ENCODE measurements at places on chromosomes 11 and 22.

DNA sequence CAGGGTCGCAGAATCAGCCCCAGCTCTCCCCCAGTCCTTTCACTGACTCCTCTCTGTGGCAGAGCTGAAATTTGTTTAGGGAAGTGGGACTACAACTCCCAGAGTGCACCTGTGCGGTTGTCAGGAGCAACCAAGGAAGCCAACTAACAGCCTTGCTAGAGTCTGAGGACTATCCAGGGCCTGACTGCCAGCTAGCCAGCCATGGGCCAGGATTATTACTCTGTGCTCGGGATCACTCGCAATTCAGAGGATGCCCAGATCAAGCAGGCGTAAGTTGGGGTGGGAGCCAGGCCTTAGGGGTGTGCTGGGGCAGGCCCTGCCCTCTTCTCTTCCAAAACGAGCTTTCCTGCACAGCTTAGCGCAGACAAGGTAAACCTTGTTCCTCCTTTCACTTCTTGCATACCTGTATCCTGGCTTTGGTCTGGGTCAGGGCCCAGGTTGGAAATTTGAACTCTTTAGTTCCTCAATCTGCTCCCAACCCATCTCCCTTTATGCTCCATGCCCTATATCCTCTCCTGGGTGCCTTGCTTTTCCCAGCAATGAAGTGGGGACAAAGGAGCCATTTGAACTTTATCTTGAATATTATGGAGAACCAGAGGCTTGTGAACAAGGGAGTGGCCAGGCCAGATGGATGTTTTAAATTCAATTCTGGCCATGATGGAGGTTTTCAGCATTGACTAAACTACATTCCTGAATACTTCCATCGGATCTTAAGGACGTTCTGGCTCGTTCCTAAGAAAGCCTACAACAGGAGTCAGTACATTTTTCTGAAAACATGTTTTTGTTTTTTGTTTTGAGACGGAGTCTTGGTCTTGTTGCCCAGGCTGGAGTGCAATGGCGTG lies at the start of gene DNAJB13:
DNAJB13 (plus strand) TSS at position 158 of the 842 bp plus-strand sequence; CDS start at position 202, 44 bp downstream.
- no peak for DNase-seq

GRCh38 chr11:69490516-69490915 lies 9.1 kb downstream of the LINC01488 start:
- no peak for DNase-seq

DNA sequence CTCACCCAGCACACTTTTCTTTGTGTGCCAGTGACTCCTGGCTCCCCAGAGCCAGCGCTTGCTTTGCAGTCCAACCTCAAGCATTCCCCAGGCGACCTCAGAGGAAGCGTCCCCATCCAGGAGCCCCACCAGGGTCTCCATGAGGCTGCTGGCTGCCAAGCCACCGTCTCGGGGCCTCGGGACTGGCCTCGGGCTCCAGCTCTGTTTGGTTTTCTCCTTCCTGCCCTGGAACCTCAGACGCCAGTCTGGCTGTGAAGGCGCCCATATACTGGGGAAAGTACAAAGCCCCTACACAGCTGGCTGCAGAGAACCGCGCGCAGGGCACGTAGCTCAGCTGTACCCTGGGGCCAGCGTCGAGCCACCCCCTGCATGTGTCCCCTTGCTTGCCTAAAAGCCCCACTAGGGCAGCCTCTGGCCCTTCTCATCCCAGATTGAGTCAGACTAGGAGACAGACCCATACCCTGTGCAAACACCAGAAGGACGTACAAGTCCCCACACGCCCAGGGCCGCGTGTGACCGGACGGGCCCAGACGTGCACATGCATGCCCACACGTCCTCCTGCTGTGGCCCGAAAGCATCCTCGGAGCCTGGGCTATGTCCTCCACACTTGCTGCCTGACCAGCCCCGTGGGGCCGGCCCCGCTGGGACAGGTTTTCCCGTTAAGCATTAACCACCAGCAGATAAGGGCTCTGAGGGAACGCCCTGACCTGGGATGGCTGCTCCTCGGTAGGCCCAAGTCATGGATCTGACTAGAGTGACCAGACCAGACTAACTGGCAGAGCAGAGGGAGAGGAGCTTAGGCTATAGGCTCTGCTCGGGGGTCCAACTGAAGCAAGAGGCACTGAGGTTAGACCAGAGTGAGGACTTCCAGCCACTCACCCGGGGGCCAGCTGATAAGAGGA lies 4.2 kb upstream of the SYT8 start:
- no peak for DNase-seq

GRCh38 chr22:19865141-19865829 lies 10.6 kb upstream of the GNB1L start:
- no peak for DNase-seq

DNA sequence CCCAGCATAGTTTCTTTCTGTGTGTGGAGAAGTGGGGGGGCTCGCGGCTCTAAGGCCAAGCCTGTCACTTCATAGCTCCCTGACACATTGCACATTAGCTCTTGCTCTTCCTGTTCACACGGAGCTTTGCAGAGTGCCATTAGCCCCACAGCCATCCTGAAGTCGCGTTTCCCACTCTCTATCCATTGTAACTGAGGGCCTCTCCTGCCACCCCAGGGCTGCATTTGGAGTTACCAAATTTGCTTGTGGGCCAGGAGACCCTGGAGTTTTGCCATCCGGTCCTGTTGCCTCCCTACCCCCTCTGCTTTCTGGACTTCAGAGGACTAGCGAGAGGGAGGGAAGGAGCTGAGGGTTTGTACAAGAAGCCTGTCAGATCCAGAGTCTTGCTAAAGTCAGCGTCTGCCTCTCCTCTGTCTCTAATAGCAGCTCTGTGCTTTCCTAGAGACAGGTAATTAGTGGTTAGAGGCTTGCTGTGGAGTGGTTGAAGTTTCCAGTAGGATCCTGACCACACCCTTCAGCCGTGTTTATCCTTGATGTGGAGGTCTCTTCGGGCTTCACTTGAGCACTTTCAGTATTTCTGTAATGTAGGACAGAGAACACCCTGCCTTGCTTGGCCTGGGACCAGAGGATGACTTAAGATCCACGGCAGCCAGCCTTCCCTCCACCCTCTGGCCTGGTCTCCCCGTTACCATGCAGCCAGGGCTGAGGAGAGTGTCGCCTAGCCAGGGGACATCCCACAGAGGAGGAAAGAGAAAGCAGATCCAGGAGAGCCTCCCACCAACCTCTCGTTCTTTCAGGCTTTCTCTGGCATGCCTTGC lies 14.1 kb downstream of the DCPS start:
- DNase-seq: no peak

DNA sequence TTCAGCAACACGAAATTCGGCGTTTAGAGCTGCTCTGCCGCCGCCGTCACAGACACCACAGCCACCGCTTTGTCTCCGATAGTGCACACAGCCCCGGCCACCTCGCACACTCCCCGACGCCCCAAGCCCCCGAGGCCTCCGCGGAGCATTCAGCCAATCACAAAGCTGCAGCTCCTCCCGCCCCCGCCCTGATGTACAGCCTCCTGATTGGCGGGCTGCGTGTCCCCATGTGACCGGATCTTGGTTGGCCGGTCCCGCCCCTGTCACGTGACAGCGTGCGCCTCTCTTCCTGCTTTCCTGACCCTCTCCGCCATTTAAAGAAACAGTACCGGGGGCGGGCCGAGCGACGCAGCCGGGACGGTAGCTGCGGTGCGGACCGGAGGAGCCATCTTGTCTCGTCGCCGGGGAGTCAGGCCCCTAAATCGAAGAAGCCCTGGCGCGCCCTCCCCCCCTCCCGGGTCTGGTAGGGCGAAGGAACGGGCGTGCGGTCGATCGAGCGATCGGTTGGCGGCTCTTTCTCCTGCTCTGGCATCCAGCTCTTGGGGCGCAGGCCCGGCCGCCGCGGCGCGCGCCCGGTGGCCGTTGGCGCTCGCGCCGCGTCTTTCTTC lies at the start of gene TUG1:
TUG1 (plus strand) TSS at position 342 of the 608 bp plus-strand sequence.
- peak; percentile 95 for DNase-seq

DNA sequence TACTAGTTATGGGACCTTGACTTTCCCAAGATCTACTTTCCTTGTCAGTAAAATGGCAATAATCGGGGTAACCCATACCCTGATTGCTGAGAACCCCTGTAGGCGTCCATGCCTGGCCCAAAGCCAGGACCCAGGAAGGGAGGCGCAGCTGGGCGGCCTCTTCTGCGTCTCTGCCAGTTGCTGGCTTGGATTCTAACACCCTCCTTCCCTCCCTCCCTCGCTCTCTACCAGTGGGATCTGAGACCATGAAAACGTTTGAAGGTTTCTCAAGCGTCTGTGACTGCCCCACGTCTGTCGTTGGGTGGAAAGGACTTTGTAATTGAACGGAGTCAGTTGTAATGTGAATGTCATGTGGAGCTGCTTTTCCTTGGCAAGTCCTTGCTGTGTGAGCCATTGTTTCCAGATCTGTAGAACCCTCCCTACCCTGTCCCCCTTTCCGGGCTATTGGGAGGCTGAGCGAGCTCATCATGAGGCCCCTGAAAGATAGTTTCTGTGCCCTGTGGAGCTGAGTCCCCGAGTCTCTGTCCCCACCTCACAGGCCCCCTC lies 47.8 kb downstream of the PARVB start:
- no peak for DNase-seq

DNA sequence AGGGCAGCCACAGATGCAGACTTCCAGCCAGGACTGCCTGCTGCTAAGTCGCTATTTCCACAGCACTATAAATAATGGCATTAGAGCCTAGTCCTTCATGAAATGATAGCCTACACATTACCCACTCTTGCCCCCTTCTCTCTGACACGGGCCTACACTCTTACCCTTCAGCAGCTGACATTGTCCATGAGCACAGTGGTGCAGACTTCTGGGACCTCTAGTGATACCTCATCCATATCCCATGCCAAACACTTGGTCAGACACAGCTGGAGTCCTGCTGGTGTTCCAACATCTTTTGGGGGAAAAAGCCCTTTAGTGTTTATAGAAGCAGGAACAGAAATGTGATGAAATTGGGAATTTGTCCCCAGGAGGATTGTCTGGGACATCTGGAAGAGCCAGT lies 43.4 kb upstream of the RAB1B start:
- no peak for DNase-seq

DNA sequence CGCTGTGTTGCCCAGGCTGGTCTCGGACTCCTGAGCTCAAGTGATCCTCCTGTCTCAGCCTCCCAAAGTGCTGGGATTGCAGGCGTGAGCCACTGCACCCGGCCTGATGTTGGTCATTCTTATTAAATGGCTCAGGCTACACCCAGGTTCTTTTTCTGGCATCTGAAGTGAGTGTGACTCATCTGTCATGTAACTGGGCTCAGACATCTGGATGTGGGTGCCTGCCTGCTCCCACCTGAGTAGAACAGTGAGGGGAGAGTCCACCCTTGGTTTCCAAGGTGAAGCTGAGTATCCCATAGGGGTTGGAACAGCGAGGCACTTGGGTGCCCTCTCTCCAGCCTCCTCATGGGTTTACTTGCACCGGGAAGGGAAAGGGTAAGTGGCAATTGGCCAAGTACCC lies 36.7 kb upstream of the EIF3D start:
- no peak for DNase-seq

GRCh38 chr11:92308366-92308765 lies 83.7 kb downstream of the FAT3 start:
- DNase-seq: no peak

DNA sequence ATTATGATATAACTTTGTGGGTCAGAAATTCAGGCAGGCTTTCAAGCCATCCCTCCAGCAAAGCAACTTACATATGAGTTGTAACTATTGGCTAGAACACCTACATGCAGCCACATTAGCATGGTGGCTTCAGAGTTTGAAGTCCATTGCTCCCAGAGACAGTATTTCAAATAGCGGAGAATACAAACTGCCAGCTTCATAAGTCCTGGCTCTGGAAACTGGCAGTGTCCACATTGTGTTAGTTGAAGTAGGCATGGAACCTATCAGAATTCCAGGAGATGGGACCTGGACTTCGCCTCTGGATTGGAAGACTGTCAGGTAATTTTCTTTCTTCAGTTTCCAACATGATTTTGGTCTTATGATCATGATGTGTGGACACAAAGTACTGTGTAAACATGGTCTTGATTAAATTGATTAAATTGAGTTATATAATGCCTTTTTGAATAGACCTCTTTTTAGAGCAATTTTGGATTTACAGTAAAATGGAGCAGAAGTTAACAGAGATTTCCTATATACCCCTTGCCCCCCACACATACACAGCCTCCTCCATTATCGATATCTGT lies 209.9 kb upstream of the NAV2 start:
- no peak for DNase-seq

- no peak for DNase-seq
Observed at GRCh38 chr11:72808331-72808798, 5.8 kb upstream of the ATG16L2 start.

GRCh38 chr11:120643284-120643683 lies 131.7 kb downstream of the GRIK4 start:
- no peak for DNase-seq

DNA sequence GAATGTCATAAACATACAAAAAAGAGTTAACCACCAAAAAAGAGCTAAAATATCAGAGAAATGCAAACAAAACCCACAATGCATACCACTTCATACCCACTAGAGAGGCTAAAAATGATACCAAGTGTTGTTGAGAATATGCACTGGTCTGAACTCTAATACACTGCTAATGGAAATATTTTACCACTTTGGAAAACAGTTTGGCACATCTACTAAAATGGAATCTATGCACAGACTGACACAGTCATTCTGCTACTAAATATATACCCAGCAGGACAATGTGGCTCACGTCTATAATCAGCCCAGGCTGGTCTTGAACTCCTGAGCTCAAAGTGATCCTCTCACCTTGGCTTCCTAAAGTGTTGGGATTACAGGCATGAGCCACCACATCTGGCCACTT lies 18.0 kb downstream of the MAPK1 start:
- DNase-seq: no peak

GRCh38 chr11:112786886-112787530 lies 174.2 kb upstream of the NCAM1 start:
- DNase-seq: no peak

- no peak for DNase-seq
Observed at GRCh38 chr22:34015642-34016041, 95.4 kb upstream of the LARGE1 start.

DNA sequence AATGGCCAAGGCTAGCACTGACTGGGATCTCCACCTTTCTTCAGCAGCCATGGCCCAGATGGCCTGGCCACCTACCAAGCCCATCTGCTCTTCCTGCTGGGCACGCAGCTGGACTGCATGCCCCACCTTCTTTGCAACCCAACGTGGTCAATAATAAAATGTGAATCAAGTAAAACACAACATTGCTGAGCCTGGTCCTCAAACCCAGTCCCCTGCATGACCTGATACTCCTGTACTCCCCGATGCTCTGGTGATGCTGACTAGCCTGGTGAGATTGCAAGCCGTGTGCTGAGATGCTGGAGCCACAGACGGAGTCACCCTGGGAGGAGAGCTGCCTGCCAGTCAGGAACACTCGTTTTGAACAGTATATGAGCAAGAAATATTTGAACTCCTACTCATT lies 34.0 kb downstream of the PARVG start:
- no peak for DNase-seq

GRCh38 chr11:24421766-24422165 lies 75.1 kb upstream of the LUZP2 start:
- DNase-seq: no peak

All from T-cell (primary cell).